ENCODE measurements at places on chromosomes 4 and X.

DNA sequence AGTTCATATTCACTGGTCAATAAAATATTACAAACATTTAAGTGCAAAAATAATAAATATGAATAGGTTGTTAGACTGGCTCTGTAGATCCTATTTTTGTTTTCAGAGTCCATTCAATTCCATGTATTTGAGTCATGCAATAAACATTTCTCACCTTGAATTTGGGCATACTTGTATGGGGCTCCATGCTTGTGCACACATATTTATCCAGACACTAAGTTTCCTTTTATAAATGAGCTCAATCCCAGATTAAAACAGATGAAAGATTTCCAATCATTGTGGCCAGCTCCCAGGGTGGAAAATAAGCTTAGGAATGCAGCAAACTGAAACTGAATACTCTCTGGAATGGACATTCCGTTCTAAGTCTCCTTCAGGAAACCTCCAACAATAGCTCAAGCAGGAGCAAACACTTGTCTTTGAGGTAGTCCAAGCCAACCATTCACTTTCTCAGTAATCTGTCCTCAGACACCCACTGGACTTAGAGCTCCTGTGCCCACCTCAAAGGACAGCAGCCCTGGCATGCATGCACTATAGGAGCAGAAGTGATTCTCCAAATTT is 16.4 kb downstream of the DMD start:
- DNase-seq, result no peak

DNA sequence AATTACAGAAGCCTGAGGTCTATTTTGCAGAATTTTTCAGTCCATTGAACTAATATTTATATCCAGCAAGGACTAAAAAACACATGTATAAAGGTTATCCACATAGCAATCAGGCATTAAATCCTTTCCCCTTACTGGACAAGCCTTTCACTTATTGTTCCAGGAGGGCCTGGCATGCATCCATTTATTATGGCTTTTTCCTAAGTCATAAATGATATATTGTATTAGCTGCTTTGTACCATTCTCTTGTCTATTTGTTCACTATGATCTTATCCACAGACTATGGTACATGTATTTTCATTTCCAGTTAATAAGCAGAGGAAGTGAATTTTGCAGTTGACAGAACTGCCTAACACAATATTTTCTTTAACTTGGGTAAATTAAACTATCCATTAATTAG is 105.4 kb upstream of the ANK2 start:
- no peak for DNase-seq

GRCh38 chr4:123133397-123134050 is 211.1 kb upstream of the NUDT6 start:
- no peak for DNase-seq

DNA sequence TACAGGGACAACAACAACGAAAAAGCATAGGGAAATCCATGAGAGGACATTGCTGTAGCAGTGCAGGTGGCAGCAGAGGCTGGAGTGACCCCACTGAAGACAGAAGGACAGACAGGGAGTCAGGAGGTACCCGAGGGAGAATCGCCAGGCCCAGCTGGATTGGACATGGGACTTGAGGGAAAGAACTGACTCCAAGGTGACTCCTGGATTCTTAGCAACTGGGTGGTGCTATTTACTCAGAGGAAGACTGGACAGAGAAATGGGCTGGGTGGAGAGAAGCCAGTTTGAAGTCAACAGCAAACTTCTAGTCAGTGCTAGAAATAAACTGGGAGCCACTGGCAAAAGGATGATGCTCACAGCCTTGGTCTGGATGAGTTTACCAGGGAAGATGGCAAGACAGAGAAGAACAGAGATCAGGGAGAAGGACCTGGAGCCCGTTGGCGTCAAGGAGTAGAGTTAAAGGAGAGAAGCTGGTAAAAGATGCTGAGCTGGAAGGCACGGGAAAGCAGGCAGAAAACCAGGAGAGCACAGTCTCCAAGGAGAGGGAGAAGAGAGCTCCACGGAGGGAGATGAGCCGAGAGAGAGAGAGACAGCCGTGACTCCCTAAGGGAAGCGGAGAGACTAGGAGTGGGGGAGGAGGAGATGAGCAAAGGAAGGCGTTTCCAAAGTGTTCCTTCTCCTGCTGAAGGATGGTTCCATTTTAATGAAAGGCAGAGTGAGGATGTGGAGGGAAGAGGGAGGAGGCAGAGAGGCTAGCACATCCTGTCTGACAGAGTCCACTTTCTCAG is 119.4 kb downstream of the AFAP1 start:
- DNase-seq, result no peak

DNA sequence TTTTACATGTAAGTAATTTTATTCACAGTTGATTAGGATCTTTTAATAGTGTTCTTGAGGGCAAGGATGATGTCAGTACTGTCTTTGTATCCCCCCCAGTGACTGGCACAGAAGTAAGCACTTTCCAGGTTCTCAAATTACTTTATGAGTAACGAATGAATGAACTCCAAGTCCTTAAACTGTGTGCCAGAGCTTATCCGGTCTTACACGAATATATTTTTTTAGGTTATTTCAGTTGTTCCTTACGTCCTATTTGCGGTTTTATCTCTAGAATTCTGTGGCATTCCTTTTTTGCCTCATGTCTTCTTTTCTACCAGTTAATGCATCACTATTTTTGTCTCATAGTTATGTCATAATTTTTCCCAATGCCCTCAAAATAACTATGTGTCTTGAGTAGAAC is 106.9 kb upstream of the MID1IP1 start:
- no peak for DNase-seq

DNA sequence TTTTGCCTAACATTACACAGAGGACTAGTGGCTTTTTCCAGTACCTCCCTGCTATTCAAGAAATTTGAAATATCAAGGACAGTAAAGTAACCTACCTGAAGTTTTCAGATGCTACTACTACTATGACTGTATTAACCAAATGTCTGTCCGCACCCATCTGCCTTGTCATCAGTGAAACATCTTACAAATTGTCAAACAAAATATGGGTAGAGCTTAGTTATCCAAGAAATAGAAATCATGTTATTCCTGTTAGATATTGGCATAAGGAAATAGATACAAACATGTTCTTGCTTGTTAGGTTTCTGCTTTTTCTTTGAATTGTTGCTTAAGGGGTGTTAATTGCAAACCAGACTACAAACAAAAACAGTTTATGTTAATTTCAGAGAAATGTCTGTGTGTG is 63.9 kb downstream of the PLS3 start:
- no peak for DNase-seq

- no peak for DNase-seq
Observed at GRCh38 chr4:128285085-128285997, 2.3 kb downstream of the PGRMC2 start.

DNA sequence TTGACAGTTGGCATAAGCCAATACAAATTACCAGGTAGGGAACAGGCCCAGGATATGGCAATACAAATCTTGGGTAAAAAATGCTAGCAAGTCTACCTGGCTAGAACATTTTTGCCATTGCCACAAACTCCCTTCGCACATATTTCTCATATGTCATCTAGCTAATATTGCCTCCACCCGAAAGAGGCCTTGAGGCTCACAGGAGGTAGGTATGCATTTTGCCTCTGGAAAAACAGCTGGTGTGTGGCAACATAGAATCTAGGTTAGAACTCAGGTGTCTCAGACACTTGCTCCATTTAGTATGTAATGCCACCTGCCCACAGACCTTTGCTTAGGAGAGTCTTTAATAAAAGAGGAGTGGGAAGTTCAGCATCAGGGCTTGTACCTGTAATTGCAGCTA is 16.3 kb upstream of the RAPGEF2 start:
- DNase-seq, result no peak

DNA sequence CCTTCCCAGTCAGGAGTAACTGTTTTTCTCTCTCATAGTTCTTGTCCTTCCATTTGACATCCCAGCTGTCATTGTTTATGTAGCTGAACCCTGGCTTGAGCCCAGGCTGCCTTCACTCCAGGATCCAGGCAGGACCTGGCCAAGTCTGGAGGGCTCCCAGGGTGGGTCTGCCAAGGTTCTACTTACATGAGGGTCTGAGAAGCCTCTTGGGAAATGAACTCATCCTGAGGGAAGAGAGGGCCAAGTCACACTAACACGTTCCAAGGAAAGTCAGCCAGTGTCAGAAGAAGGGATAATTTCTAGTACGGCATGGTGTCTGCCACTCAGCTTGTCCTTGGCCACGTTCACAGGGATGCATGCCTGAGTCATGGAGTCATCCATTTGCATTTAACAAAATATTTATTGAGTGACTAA is 54.8 kb upstream of the SRD5A3 start:
- no peak for DNase-seq

GRCh38 chr4:87734084-87734483 is 65.3 kb upstream of the IBSP start:
- no peak for DNase-seq

GRCh38 chrX:110003167-110004156 is 548 bp downstream of the TMEM164 start:
- DNase-seq, result no peak

GRCh38 chr4:16785793-16786527 is 112.5 kb downstream of the LDB2 start:
- no peak for DNase-seq

GRCh38 chrX:24990535-24990934 is 25.2 kb downstream of the ARX start:
- no peak for DNase-seq

DNA sequence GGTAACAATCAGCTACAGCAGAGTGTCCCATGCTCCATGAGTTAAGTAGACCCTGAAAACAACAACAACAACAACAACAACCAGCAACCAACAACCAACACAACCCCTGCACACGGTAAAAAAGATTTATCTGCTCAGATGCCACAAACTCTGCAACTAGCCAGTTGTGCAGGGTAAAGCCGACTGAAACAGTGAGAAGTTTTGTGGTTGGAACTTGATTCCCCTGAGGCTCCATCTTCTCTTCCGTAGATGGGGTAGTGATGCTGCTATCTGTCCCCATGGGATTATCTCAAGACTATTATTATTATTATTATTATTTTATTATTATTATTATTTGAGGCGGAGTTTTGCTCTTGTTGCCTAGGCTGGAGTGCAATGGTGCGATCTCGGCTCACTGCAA is 50.6 kb upstream of the RAPGEF2 start:
- no peak for DNase-seq

GRCh38 chr4:113616443-113616842 is 145.1 kb downstream of the CAMK2D start:
- no peak for DNase-seq

DNA sequence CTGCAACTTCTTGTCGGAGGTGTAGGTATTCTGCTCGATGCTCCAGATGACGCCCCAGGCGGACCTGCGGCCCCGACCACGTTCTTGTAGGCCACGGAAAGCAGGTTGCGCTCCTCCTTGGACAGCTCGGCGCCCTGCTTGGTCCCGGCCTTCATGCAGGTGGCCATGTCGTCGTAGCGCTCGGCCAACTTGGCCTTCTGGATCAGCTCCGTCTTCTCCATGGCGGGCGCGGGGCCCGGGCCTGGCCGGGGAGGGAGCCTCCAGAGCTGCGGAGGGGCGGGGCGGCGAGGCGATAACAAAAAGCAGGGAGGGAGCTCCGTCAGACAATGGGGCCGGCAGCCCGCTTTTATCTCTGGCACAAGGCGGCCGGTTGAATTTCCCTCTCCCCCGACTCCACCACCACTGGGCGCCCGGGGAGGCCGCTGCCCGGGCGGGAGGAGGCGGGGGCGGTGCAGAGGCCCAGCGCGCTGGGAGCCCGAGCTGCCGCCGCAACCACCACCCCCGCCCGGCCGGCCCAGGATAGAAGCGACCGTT is 28.3 kb upstream of the DRP2 start:
- no peak for DNase-seq

DNA sequence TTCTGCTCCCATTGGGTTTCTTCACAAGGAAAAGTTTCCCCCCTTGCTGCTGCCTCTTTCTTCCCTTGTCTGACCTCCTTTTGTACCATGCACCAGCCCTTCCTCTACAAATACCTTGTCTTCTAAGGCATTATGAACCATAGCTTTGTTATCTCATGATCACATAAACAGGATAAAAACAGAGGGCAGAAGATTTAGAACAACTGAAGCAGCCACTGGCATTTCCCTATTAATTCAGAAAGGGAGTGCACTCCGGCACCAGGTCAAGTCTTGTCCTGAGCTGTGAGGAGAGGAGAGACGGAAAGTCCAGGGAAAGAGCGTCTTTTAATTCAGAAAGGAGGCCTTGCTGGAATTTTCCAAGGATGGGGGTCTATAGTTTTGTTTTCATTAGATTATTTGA is 281.7 kb downstream of the RCHY1 start:
- no peak for DNase-seq

GRCh38 chrX:109533005-109533404 is 3.6 kb upstream of the NXT2 start:
- DNase-seq, result no peak

DNA sequence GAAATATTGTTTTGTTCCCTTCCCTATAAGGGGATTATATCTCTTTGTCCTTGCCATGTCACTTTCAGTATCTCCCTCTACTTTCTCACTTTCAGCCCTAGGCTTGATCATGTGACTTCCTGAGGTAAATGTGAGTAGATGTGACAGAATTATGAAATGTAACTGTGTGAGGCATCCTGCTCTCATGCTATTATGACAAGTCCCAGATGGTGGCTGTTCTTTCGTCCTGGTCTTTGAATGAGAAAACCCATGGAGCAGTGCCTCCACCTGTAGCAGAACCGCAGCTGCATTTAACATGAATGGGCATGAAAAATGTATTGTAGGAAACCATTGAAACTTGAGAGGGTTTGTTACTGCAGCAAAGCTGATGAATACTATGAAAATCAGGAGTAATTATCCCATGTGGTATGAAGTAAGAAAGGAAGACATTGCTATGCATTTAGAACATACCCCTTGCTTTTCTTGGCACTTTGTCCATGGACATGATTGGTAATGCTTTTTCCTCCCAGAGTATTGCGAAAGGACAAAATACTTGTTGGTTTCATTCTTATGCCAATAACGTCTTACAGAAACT is 202.2 kb upstream of the GPRIN3 start:
- no peak for DNase-seq

GRCh38 chr4:122765692-122766352 is 33.3 kb downstream of the BBS12 start:
- DNase-seq, result no peak

- DNase-seq, result no peak
Observed at GRCh38 chr4:15805583-15806517, 27.7 kb downstream of the CD38 start.

GRCh38 chrX:120559804-120560203 is 958 bp downstream of the CUL4B start:
- DNase-seq, result no peak

DNA sequence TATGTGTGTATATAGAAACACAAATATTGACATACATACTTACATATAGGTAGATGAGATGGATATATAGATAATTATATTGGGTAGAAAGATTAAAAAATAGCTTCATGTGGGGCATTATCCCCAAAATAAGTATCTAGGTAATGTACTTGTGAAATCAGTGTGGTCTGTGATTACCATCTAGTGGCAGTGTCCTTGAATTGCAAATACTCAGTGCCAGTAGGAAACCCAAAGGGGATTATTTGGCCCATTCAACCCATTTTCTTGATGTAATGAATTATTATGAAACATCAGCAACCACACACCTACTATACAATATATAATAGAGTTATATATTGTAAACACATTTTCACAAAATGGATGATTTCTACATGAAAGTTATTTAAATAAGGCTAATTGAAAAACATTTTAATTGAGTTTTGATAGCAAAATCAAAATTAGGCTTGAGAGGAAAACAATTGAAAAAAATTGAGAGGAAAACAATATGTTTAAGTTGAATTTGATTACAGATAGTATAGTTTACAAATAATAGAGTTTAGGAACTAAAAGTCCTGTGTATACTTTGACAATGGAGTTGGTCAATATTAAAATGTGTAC is 389.4 kb downstream of the GALNTL6 start:
- DNase-seq, result no peak

GRCh38 chrX:44422631-44423030 is 79.2 kb upstream of the EFHC2 start:
- no peak for DNase-seq

GRCh38 chr4:136741468-136741867 is 790.8 kb downstream of the PCDH18 start:
- DNase-seq, result no peak
